Globus pallidus (tissue), 1 donor: ENCODE measurements at places on chromosomes 2 and 18.

- DNase-seq = no peak
Observed at GRCh38 chr2:95323347-95324155, 26.4 kb downstream of the KCNIP3 start.

- no peak for DNase-seq
Observed at GRCh38 chr2:158500333-158500732, 43.6 kb downstream of the PKP4 start.

- no peak for DNase-seq
Observed at GRCh38 chr2:186827862-186828492, 21.0 kb downstream of the ZSWIM2 start.

DNA sequence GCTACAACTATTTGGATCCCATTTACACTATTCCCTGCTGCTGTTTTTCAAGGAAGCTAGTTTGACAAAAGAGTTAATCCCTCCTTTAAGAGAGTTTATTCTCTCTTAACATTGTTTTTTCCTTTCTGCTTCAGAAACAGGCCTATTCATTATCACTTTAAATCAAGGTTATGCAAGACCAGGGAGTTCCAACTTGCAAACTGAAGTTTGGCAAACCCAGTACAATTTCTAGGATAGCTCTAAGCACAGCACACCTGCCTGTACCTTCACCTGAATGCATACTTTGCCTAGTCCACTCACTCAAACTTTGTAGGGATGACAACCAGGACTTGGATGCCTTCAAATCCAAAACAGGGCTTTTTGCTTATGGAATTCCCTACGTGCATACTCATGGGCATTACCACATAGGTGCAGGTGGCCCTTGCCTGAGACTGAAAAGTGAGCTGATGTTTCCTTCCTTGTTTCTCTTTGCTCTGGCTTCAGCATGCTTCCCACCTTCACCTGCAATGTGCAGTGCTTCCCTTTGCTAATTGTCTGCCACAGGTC lies 193.8 kb upstream of the MMADHC start:
- DNase-seq = no peak

GRCh38 chr2:28621172-28622100 lies 125.6 kb downstream of the PLB1 start:
- peak; percentile 56 for DNase-seq

GRCh38 chr2:162282765-162283425 lies 35.6 kb downstream of the IFIH1 start:
- no peak for DNase-seq

GRCh38 chr2:196887431-196887830 lies 39.1 kb downstream of the PGAP1 start:
- no peak for DNase-seq
